Coronary artery (tissue), 2 donors: ENCODE measurements at places on chromosomes 1 and 21.

DNA sequence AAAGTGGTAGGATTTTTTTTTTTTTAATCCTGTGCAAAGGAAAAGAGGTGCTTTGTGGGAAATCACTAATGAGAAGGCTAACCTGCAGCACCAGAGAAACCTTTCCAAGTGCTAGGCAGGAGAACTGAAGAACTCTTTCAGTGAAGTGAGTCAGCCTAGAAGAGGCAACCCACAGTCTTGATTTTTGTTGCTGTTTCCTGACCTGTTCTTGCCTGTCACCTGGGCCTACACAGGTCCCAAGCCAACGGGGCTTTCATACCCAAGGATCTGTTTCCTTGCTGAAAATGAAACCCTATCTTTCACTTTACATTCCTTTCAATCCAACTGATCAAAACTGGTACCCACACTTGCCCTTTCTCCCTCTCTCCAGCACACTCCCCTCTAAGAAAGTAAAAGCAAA is 7.1 kb upstream of the IKBKE start:
- no peak for DNase-seq

DNA sequence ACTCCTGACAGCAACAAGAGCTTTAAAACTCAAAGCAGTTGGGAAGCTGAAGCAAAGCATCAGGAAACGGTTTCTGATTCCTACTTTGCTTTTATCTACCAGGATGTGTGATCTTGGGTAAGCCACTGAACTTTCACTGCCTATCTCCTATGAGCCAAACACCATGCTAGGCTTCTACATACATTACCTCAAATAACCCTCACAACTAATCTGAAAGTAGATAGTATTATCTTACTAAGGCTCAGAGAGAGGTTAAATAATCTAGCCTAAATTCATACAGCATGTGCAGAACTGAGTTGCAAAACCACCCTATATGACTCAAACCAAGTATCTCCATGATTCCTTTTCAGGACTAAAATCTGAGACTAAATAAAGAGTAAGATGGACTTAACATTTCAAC is 83.8 kb downstream of the EVI5 start:
- DNase-seq, result no peak

DNA sequence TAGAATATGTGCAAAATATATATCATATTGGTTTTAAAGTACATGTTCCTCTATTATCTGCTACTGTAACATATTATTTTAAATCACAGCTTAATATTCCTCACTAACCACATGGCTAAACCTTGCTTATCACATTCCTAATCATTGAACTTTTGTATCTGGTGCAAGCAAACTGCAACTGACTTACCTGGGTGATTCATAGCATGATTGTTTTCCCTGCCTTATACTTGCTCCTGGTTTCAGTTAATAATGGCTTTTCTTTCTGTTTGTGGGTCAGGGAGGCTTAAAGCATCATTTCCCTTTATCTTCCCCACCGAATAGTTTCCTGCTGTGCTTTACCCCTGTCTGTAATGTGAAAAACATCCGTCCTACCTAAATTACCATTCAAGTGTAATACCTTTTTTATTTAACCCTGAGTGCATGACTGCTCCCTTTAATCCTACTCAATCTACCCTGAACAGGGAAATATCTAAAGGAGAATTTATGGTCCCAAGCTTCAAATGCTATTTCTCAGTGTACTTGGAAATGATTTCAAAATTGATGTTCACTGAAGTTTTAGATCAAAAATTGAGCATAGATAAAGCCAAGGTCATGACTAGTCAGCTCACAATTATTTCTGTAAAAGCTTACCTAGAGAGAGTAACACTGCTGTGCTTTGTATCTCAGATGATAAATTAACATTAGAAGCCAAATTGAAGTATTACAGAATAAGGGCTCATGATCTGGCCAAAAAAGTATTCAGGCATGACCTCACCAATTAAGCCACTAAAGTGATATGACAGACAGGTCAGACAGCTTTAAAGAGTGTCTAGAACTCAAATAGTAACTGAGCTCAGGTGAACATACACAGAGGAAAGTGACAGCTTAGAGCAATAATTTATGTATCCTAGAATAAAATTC is 507.1 kb downstream of the BRINP3 start:
- no peak for DNase-seq

DNA sequence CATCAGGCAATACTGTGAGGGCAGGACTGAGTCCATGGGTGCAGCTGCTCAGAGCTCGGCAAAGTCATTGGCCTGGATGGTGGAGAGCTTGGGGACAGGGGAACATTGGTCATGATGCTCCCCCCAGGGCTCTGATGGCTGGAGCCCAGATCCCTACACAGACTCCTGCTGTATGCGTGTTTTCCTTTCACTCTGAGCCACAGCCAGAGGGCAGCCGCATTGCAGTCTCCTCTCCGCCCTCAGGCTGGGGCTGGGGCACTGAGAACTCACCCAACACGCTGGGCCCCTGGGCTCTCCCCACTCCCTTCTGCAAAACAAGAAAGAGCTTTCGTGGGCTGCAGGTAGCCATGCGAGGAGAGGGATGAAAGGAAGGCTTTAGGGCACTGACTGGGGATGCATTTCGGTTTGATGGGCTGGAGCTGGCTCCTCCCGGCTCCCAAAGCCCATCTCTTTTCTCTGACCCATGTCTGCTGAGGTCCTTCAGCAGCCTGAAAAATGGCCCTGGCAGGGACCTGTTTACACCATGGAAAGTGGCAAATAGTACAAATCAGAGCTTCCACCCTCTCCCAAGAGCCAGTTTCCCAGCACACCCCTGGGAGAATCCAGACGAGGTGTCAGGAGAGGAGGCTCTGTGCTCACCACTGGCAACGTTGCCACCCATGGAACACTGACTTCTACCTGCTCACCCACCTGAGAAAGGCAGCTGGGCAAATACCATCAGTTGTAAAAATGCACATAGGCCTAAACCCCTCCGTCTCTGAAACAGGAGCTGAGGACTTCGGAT is 43.8 kb downstream of the CAPN2 start:
- DNase-seq, result no peak

DNA sequence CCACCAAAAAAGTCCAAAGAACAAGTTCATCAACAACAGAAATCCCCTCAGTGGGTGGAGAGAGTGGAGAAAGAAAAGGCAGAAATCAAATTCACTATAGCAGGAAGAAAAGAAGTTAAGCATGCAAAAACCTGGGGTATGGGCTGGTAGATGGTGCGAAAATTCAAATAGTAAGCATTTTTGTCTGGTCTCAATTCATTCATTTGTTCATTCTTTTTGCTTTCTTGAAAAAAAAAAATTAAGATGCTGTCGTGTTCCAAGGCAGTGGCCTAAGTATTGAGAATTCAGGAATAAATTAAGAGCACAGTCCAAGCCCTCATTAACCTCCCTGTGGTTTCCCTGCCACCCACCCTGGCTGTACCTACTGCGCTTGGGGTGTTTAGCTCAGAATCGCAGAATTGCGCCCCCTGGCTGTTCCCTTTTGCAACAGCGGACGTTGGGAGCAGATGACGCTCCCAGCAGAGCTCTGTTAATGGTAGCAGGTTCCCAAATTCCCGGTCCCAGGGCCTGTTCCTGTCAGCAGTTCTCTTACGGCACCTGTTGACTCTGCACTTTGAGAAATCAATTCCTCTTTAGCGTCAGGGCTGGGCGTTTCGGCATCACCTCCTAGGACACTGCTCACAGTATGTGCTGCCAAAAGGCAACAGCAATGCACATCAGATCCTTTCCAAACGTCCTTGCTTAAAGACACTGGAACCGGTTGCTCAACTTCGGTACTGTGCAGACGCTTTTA is 34.0 kb upstream of the SSX2IP start:
- DNase-seq, result no peak

GRCh38 chr21:34825948-34826548 is 157.3 kb downstream of the CLIC6 start:
- DNase-seq, result no peak
